Vein endothelial cell (primary cell): ENCODE measurements at places on chromosomes 2 and 18. TPM values are rescaled to one million over a fixed set of nuclear protein-coding genes. Genes with fewer than 3 reads are reported as not detected.

The KCNG2 gene
- not detected in 2 replicates for total RNA-seq

The LINC00305 gene
- total RNA-seq = not detected in 2 replicates

The DPY30 gene
- 59.4 and 62.1 TPM in 2 replicates for total RNA-seq

The DBI gene
- total RNA-seq = 74.1 and 77.3 TPM in 2 replicates

The RIT2 gene
- not detected in 2 replicates for total RNA-seq

The SCYGR4 gene
- not detected in 2 replicates for total RNA-seq

The CAPN13 gene
- total RNA-seq = not detected in 2 replicates
